ENCODE measurements at places on chromosomes 5 and 9.

DNA sequence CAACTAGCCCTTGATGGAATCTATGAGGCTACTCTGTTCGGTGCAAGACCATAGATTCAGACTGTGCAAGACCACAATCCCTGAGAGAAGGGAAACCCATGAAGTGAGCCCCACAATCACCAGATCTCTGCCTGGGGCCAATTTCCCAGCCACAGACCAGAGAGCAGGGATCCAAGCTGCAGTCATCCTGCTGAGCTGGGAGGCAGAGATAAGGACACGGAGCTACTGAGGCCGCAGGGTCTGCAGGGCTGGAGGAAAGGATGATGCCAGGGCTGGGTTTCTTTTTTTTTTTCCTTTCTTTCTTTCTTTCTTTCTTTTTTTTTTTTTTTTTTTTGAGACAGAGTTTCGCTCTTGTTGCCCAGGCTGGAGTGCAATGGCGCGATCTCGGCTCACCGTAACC is 47.7 kb upstream of the FUBP3 start:
- DNase-seq, result no peak

DNA sequence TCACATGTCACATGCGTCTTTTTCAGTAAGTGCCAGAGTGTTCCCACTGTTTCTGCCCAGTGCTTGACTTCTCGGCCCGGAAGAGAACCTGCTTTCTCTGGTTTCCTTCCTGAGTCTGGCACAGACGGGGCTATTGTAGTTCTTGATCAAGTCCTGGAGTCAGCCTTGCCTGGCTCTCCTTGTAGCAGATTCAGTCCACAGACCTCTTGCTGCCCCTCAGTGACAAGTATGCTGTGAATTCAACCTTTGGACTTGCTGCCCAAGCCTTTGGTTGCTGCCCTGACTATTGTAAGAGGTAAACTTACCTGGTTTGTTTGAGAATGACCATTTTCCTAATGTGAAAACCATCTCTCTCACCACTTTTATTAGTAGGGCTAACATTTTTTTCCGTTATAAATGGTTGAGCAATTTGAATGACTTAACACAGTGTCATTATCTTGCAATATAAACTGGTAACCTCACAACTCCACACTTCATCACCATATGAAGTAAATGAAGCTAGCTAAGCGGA is 24.7 kb downstream of the ZBTB34 start:
- DNase-seq, result no peak

GRCh38 chr5:80308526-80308925 is 11.3 kb upstream of the SPZ1 start:
- DNase-seq, result no peak

DNA sequence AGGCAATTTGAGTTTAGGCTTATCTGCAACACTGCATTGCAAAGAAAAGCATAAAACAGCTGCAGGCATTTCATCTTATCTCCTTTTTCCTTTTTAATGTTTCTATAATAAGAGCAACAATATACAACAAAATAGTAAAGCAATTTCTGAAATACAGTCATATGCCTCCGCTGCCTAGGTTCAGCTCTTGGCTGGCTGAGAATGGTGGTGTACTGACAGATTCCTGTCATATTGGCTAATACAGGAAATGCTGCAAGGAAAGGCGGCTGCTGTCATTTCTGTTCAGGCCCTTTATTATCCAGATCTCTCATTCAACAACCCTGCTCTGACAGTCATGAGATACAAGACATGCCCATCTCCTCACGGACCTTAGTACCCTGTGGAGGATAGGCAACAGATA is 677.0 kb downstream of the TAF11L14 start:
- DNase-seq, result no peak

DNA sequence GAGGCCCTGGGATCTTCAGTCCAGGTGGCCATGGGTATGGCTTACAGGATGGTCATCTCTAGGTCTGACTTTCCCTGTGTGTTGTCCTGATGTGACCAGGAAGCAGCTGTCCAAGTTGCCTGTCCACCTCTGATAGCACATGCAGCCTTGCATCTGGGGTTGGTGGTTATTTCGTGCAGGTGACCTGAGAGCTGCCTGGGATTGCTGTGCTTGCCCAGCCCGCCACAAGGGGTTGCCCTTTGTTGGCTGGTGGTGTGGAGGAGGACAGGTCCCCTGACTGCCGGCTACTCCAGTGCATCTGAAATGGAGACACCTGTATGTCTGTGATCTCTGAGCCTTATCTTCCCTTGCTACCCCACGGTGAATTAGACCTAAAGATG is 212.6 kb downstream of the ARHGAP26 start:
- no peak for DNase-seq

DNA sequence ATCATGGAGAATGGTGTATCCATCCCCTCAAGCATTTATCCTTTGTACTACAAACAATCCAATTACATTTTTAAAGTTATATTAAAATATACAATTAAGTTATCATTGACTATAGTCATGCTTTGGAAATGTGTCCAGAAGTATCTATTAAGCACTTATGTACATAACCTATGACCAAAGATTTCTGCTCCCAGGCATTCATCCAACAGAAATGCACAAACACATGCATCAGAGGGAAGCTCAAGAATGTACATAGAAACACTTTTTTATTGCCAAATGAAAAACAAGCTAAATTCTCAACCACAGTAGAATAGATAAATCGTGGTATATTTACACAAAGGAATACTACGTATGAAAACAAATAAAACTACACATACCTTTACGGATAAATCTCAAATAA is 700.5 kb upstream of the ZNF608 start:
- peak; percentile 57 for DNase-seq

DNA sequence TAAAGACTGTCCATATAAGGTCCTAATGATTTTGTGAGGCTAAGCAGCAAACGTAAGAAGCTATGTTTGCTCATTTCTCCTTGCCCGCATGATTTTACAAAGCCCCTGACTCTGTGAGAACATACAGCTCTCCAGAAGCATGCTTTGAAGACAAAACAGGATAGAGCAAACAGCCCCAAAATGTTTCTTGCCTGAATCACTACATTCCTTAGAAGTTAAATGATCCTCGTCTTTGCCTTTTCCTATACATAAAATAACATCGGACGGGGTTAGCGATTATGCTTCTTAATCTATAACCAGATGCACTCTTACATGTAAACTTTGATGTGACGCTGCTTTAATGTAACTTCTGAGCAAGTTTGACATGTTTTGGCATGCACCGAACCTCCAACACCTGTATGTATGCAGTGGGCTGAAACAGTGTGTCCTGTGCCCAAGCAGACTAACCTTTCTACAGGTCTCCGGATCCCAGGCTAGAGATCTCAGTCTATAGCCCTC is 353.7 kb downstream of the CETN3 start:
- DNase-seq, result no peak

DNA sequence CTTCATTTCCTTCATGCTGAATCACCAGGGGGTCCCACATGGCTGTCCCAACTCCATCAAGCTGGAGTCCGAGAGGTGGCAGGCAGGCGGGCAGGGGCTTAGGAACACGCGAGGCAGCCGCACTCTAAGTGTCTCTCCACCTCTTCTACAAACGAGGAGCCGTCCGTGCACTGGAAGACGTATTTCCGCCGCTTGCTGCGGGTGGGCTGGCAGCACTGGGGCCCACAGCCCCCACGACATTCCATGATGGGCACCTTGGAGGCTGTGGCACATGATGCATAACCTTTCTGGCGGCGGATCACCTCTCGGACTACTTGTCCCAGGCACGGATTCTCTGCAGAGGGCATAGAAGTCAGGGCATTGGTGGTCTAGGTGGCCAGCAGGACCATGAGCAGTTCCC is 87.2 kb upstream of the PANK3 start:
- DNase-seq, result no peak

GRCh38 chr9:96109680-96110351 is 192.2 kb downstream of the HSD17B3 start:
- no peak for DNase-seq

GRCh38 chr9:113373676-113374392 is 3.0 kb downstream of the HDHD3 start:
- no peak for DNase-seq

- no peak for DNase-seq
These were observed 52.6 kb downstream of the GNA14 start for GRCh38 chr9:77595426-77596095.

- no peak for DNase-seq
These were observed 490.2 kb upstream of the RORB start for GRCh38 chr9:74006935-74007334.
